Osteocyte (in vitro differentiated cells): ENCODE measurements at places on chromosomes 1 and 21. TPM values are rescaled to one million over a fixed set of nuclear protein-coding genes. Genes with fewer than 3 reads are reported as not detected.

The CASP9 gene
- total RNA-seq: 12.6 and 13.8 TPM in 2 replicates

GRCh38 chr1:75922698-75923097 lies 9.5 kb downstream of the ASB17 start:
- DNase-seq: no peak

The RNF2 gene
- total RNA-seq: 19.5 and 21.7 TPM in 2 replicates

The OR2T33 gene
- not detected in 2 replicates for total RNA-seq

The CD1E gene
- not detected in 2 replicates for total RNA-seq

DNA sequence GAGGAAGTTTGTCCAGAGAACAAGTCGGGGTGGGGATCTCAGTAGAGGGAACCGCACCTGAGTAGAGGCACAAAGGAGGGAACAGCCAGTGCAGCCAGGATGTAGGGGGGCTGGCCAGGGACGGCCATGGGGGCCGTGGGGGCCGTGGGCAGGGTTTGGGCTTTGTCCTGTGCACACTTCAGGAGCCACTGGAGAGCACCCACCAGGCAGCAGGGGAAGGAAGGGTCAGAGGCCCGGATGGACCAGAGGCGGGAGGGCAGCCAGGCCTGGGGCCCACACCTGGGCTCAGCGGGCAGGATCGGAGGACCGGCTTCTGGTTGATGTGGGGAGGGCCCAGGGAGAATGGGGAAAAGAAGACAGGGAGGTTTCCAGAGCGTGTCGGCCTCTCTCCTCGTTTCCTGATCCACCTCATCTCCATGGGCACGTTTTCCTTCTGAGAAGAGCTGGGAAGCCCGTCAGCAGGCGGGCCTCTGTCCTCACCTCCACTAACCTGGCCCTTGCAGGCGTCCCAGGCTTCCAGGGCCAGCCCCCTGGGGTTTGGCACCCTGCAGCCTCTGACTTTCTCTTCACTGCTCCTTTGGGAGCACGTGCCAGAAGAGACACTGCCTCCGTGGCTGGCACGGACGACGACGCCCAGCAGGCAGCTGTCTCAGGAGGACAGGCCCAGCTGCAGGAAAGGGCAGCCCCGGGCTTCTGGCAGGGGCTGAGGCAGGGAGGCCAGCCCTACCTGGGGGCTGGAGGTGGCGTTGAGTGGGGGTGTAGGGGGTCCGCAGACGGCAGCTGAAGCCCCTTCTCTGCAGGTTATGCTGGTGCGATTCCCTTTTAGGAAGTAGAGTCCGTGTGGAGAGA lies 16.8 kb upstream of the PDXK start:
- no peak for DNase-seq

- DNase-seq: no peak
These were observed 31.9 kb upstream of the POFUT2 start for GRCh38 chr21:45319461-45320211.

DNA sequence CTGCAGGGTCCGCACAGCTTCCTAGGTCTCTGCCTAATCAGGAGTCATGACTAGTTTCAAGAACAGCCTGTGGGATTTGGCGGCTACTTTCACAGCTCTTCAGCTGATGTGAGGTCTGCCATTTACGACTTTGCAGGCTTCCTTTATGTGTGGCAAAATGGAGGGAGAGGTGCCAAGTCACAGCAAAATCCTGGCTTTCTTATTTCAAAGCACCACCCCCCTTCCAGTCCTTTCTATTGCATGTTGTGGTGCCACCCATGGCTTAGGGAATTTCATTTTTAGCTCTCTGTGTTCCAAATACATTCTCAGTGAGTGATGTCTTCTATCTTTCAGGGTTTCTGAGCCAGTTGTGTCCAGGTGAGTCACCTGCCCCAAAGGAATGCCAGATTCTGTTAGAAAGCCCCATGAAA lies 75.1 kb upstream of the WLS start:
- DNase-seq: no peak

DNA sequence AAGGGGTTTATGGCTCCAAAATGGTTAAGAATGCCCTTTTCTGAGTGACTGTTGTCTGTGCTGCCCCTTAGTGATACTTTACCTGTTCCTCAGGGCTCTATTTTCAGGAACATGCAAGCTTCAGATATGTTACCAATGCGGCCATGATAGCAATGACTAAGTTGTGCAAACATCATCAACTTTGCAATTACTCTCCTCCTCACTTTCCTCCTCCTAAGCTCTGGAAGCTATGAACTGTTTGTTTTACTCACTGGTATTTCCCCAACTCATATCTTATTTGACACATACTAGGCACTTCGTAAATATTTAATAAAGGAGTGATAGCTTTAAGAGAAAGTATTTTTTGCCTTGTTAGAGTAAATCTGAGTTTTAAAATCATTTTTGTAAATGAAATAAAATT lies 53.8 kb downstream of the RWDD3 start:
- DNase-seq: no peak

GRCh38 chr1:227778401-227778947 lies 37.0 kb upstream of the PRSS38 start:
- peak; percentile 54 for DNase-seq

The PTGS2 gene
- total RNA-seq: 3.1 and 4.3 TPM in 2 replicates

DNA sequence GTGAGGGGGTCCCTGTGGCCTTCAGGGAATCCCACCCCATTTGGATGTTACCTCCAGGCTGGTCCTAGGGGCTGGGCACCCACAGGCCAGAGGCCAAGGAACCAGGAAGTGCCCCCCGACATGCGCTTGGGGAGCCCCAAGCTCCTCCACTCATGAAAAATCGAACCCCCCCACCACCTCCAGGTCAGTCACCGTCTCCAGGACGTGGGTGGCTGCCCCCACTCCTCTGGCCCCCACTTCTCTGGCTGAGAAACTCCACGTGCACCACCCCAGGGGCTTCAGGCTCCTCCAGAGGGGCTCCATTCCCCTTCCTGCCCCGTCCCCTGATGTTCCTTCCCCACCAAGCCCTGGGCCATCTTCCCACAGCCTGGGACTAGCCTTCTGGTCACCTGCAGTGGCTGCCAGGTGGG lies 30.5 kb upstream of the POFUT2 start:
- no peak for DNase-seq

DNA sequence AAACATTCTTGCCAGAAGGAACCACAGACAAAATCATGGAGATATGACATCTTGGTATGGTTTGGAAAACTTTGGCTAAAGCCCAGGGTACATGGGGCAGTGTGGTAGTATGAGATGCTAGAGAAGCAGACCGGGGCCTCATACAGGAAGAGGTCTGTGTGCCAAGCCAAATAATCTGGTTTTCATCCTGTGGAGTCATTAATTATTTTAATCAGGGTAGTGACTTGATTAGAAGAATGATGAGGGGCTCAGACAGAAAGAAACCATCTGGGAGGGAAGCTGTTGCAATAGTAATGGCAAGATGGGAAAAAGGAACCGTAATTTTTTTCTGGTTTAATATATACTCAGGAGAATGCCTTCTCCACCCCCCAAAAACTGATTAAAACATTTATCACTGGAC lies 318.0 kb downstream of the BRINP2 start:
- no peak for DNase-seq

GRCh38 chr1:163614361-163614760 lies 292.6 kb downstream of the NUF2 start:
- DNase-seq: no peak

GRCh38 chr1:183003203-183003602 lies 20.0 kb upstream of the LAMC1 start:
- no peak for DNase-seq
